Stimulated activated CD4-positive, alpha-beta T cell treated with anti-CD3 and anti-CD28 coated beads, Interleukin-1b, Interleukin-23, amount 100 ng/mL, for 1 hour (primary cell): ENCODE measurements at places on chromosomes 7 and 10.

- no peak for DNase-seq
Measured at GRCh38 chr7:7148798-7149481, 33.4 kb upstream of the C1GALT1 start.

DNA sequence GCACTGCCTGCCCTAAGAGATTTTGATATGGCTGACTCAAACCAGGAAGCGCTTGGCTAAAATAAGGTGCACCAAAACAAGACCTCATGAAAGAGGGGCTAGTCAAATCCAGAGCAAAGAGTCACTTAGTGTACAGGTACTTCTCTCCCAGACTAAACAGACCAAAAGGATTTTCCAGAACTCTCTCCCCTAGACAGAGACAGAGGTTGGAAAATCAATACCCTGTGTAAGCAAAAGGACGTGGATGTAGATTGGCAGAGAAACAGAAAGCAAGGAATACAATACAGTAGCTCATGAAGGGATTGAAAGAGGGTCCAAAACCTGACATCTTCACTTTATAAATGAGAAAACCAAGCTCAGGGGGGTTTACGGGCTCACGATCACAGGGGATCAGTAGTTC is 83.0 kb upstream of the LRRTM3 start:
- DNase-seq, result no peak

- no peak for DNase-seq
Measured at GRCh38 chr10:61961278-61961677, 59.8 kb downstream of the ARID5B start.

DNA sequence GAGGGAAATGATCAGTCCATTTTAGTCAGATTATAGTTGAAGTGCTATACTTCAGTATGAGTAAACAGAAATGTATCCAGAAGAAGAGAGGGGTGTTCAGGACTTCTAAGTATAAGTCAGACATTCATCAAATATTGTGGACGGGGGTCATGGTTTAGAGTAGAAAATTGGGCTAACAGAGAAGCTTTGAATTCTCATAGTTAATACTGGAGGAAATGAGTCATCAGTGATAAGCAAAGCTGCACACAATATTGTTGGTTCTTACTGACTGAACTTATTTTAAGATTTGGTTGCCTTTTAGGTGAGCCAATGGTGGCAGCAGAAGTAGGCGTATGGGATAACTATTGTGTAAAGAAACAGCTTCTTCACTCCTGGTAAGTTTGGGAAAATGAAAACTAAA is 1.7 kb upstream of the SUMF2 start:
- DNase-seq, result no peak

- DNase-seq, result no peak
Measured at GRCh38 chr10:108362296-108362695, 1197.8 kb upstream of the SORCS1 start.

DNA sequence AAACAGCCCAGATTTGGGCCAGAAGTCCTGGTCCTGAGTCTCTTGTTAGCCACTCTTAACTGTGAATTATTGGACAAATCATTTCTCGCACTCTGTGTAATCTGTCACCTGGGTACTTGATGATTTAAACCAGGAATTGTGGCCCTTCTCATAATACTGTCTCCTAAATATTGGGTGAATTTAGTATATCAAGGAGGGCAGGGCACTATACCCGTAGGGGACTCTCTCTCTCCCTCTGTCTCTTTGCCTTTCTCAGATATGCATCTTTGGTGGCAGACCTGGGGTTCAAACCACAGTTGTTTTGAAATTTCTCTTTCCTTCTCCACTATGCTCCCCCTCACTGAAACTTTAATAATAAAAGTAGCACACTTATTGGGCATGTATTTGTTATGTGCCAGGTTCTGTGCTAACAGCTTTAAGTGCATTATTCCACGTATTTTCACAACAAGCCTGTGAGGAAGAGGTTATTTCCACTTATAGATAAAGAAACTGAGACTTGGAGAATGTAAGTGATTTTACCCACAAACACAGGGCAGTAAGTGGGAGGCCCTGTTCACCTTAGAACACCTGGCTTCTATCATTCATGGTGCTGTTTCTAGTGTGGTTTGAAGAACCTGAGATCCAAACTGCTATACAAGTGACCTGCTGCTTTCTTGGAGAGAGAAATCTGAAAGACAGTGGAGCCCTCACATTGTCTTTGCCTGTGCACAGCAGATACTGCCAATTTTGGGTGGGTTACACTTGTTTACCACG is 11.8 kb downstream of the FAS start:
- no peak for DNase-seq

- no peak for DNase-seq
Measured at GRCh38 chr10:2592360-2593160, 474.8 kb upstream of the PFKP start.

- no peak for DNase-seq
Measured at GRCh38 chr10:47127188-47127785, 172.7 kb upstream of the GDF10 start.

- DNase-seq, result no peak
Measured at GRCh38 chr10:78541481-78542140, 507.9 kb downstream of the RPS24 start.

- DNase-seq, result no peak
Measured at GRCh38 chr7:131013716-131014115, 279.7 kb upstream of the KLF14 start.

DNA sequence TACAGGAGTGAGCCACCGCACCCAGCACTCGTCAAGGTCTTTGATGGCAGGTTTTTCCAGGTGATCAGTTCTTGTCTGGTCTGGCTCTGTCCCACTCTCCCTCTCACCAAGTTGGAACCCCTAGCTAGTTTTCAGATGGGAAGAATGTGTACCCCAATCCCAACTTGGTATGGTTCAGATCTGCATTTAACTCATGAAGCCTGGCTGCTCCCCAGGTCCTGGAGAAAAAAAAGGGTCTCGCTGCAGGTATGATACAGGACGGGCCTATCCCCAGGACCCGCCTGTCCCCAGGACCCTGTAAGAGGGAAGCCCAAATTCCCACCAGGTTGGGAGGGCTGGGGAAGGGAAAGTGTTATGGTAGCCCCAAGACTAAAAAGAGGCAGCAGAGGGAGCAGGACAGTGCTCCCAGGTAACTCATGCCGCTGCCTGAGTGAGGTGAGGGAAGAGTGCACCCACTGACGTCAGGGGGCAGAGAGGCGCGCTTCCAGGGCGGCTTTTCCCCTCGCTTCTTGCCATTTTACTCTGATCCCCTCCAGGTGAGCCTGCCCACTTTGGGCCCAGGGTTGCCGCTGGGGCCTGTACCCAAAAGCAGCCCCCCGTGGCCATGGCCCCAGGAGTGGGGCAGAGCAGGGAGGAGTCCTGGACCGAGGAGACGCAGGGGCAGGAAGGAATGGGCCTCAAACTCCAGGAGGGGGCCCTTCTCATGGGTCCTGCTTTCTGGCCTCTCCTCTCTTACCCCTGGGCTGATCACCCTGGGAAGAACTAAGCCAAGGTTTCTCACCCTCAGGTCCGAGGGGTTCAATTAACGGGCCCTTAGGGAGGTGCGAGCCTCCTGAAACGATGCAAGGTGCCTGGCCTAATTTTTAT is 36.4 kb upstream of the SRRM3 start:
- no peak for DNase-seq

- DNase-seq, result no peak
Measured at GRCh38 chr7:24572393-24572996, 757 bp upstream of the PALS2 start.

DNA sequence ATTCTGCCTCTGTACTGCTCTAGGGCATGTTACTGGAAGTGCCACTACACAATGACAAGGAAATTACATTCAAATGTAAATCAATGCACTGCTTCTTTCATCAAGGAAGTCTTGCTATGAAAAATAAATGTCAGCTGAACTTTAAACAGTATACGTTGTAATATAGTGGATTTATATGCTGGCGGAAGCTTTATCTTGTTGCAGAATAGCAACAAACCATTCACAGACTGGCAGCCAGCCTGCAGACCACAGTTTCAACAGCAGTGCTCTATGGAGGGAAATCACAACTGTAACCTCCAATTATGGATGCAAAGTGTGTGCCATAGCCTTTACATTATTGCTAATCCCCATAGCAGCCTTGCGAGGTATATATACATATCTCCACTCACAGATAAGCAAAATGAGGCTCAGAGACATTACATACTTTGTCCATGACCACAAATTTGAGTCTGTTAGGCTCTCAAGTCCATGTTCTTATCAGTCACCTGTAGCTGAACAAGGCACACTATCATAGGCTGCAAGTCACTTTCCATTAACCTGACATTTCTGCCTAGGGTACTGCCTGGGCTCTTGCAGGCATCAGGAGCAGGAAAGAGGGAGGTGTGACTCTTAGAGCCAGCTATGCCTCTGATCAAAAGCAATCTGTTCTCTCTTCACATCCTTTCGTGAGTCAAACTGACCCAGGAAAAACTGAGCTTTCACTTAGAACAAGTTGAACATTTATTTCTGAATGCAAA is 22.6 kb downstream of the COL28A1 start:
- no peak for DNase-seq

- DNase-seq, result no peak
Measured at GRCh38 chr10:123203393-123204126, 49.4 kb downstream of the BUB3 start.

DNA sequence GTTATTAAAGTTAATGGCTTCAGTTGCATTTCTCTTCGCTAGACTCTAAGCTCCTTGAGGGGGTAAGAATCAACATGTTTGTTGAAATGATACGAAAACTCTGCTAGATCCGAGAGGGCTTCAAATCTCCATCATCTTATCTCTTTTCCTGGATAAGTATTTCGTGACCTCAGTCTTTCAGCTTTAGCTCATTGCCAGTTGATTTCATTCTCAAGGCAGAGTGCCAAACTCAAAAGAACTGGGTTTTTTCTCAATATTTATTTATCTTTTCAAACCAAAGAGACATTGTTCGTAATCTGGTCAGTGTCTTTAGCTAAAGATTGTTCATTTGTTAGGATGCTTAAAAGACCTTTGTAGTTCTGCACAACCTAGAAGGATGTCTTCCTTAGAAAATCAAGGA is 108.9 kb downstream of the ARID5B start:
- no peak for DNase-seq
